ENCODE measurements at places on chromosomes 2 and 18.

GRCh38 chr2:129712676-129712985 lies 266.8 kb upstream of the RAB6C start:
- DNase-seq: no peak

- DNase-seq: no peak
These were observed 352.8 kb upstream of the GYPC start for GRCh38 chr2:126303113-126303512.

GRCh38 chr2:160324161-160324800 lies 124.2 kb upstream of the ITGB6 start:
- peak; percentile 11 for DNase-seq

DNA sequence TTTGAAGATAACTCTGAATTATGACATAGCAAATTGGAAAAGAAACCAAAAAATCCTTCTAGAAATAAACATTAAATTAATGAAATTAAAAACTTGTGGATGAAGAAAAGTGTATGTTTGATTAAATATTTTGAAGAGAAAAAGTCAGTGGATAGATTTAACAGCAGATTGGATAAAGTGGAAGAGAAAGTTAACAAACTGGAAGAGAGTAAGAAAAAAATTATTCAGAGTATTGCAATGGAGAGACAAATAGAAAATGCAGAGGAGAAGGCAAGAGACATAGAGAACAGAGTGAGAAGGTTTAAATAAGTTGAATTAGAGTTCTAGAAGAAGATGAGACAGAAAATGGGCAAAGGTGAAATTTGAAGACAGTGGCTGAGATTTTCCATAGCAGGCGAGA lies 162.8 kb downstream of the DIS3L2 start:
- no peak for DNase-seq

- no peak for DNase-seq
These were observed 41.5 kb upstream of the CHST9 start for GRCh38 chr18:27226556-27227075.

DNA sequence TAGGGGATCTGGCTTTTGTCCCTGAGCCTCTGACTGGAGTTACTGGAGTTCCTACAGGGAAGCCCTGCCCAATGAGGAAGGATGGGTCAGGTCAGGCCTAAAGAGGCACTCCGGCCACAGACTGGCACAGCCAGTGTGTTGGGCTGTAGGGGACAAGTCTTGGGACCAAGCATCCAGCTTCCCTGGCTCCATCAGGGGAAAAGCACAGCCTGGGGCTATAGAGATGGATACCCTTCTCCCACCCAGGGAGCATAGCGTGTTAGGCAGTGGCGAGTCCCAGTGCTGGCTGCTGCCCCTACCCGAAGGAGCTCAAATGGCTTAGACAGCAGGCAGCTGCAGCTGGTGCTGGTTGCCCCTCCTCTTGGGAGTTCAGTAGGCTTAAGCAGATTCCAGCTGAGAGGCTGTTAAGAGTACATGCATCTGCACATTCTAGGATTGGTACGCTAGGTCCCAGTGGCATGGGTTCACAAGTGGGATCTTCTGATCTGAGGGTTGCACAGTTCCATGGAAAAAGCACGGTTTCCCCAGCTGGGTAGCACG lies 111.4 kb downstream of the DCDC2C start:
- no peak for DNase-seq

DNA sequence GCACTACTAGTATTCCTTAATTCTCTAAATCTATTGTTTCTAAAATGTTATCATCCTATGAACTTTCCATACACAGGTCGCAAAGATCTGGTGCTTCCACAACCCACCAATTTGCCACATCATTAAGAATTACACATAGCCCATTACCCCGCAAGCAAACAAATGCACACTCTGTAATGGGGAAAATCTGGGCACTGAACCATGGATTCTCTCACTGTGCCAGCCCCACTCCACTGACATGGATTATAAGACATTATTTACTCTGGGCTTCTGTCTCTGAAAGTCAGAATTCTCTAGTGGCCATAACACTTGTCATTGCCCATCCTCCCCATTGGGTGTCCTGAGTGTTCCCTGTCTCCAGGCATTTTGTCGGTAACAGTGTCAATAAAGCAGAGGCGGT lies 537.1 kb downstream of the EPHA4 start:
- no peak for DNase-seq

DNA sequence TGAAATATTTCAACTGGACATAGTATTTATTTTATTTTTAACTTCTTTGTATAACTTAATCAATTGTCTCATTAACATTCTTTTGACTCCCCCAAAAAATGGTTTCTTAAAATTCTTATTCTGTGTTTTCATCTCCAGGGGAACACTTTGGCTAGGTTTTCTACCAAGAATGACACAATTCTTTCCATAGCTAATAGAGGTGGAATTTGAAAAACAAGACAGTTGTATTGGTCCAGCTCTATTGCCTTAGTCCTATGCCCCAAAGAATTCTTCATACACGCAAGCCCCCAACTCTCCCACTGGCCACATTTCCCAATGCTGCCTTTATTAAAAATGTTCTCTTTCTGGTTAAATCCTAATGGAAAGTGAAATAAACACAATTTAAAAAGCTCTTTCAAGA lies 104.7 kb upstream of the PKDCC start:
- no peak for DNase-seq

GRCh38 chr18:25516747-25517498 lies 165.0 kb upstream of the ZNF521 start:
- DNase-seq: no peak

GRCh38 chr2:199462347-199462955 lies 4.7 kb upstream of the SATB2 start:
- no peak for DNase-seq

DNA sequence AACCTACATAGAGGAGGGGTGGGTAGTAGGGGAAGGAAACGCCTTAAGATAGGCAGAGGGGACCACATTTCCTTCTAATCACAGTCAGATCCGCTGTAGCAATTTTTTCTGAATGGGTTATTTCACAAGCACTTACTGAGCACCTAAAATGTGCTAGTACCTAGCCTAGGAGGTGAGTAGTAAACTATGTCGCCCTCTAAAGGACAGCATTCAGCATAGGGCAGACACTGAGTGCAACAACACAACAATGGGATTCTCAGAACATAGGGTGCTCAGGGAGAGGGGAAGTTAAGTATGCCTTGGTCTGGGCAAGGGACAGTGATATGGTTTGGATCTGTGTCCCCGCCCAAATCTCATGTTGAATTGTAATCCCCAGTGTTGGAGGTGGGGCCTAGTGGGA lies 166.1 kb upstream of the RAB6C start:
- no peak for DNase-seq

DNA sequence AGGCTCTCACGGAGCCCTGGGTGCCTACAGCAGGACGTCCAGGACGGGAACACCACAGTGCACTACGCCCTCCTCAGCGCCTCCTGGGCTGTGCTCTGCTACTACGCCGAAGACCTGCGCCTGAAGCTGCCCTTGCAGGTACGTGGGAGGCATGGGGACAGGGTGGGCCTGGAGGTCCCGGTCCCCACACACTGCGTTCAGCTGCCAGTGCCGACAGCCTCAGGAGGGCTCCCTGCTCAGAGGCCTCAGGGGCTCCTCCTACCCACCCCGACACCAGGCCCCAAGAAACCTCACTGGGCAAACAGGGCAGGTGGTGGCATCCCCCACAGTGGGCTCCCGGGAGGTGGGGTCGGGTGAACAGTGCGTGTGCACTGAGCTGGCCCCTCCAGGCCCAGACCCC lies 10.8 kb downstream of the ANO7 start:
- no peak for DNase-seq

DNA sequence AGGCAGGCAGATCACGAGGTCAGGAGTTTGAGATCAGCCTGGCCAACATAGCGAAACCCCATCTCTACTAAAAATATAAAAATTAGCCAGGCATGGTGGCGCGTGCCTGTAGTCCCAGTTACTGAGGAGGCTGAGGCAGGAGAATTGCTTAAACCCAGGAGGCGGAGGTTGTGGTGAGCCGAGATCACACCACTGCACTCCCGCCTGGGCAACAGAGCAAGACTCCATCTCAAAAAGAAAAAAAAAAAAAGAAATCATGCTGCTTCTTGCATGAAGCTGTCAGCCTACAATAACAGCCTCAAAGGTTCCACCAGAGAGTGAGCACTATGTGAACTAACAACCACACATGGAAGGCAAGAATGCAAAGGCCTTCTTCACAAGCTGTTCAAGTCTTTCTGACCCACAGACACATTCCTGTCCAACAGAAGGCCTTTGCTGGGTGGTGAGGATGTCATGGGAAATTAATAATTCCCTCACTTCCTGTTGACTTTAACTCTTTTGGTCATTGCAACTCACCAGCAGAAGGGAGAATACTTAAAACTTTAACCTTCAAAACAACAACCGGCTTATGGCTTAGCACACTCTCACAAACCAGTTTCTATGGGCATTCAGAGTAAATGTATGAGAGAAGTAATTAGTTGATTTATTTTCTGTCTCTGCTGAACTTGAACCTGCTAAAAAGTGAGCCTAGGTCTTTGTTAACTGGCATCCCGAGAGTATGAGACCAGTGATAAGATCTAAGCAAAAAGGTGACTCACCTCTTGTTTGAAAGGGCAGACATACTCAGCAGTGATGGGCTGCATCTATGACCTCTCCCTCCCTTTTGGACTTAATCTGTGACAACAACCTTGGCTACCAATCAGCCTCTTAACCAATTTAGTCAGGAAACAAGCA lies 11.8 kb downstream of the PLEKHM3 start:
- DNase-seq: no peak

DNA sequence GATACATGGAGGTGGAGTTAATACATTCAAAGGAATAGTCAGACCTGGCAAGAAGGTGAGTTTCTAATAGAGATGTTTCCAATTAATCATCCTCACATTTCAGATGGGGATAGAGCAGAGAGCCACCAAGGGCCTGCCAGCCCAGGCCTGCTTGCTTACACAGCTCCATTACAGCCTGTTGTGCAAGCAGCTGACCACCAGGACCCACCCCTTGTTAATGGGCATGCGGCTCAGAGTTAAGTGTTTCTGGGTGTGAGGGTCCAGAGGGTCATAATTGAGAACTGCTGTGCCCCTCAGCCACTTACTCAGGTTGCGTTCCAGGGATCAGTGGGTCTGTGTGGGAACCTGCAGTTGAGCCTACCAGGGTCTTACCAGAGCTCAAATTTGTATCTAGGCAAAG lies 199.8 kb downstream of the AGPS start:
- no peak for DNase-seq

DNA sequence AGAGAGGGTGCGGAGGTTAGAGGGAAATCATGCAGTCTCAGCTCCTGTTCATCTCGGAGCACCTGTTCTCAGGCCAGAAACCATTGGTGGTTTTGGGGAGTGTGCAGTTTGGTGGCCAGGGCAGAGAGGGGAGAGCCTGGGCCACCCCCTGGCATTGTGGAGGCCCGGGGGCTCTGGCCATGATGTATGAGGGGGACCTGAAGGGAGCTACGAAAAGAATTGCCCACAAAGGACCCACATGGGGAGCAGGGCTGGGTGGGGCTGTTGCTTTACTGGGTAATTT lies 87.7 kb downstream of the DGKD start:
- no peak for DNase-seq

DNA sequence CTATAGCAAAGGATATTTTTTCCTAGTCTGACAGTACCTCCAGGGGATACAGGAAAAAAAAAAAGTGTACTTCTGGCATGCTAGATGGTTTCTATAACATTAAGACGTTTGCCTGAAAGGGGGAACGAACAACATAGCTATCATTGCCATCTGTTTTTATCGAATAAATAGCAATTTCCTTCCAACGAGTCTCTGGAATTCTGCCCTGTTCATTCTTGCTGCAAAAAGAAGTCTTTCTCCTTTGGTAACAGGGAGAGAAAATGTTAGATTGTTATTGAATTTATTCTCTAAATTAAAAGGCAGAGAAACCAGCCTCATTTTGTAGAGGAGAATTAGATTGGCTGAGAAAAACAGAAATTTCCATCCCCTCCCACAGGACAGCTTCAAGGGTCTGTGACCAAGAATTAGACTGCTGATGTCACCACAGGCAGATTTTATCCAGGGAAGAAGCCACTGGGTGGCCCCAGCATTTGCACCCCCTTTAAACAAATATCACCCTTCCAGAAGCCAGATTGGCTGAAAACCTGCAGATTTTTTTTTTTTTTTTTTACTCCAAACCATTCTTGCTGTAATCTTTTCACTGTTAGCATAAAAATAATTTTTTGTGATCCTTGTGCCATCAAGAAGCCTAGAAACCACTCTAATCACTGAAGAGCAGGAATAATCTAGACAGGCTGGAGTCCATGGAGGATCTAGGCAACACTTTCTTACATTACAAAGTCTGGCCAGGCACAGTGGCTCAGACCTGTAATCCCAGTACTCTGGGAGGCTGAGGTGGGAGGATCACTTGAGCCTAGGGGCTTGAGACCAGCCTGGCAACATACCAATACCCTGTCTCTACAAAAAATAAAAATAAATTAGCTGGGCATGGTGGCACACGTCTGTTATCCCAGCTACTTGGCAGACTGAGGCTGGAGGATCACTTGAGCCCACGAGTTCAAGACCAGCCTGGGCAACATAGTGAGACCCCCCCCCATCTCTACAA lies 12.0 kb downstream of the WDFY1 start:
- DNase-seq: no peak

- peak; percentile 33 for DNase-seq
These were observed 64.2 kb downstream of the RBMS1 start for GRCh38 chr2:160429248-160430000.

DNA sequence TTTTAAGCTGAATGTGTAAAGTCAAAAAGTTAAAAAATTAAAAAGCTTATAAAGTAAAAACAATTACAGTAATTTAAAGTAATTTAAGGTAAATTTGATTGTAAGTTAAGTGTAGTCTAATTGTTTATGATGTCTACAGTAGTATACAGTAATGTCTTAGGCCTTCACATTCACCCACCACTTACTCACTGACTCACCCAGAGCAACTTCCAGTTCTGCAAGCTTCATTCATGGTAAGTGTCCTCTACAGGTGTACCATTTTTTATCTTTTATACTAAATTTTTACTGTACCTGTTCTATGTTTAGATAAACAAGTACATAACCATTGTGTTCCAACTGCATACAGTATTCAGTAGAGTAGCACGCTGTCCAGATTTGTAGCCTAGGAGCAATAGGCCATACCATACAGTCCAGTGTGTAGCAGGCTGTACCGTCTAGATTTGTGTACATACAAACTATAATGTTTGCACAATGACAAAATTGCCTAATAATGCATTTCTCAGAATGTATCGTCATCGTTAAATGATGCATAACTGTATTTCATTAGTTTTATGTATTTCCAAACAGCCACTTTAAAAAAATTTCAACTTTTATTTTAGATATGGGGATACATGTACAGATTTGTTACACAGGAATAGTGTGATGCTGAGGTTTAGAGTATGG lies 319.3 kb downstream of the DYSF start:
- no peak for DNase-seq

DNA sequence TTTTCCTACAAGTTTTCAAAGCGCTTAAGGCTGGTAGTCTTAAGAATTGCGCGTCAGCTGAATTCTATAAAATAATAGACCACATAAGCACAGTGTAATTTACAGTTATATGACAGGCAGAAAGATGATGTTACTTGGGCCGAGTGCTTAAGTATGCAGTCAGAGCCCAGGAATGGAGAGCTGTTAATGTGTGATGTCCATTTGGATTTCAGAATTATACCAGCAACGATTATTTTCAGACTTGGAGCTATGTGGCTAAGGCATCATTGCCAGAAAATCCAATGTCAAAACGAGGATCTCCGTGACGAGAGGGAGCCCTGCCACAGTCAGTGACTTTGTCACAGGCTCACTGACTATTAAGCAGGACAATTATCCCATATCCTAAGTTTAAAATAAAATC lies 3.4 kb downstream of the KLF7 start:
- DNase-seq: no peak

GRCh38 chr2:18600255-18600613 lies 10.9 kb upstream of the NT5C1B start:
- DNase-seq: no peak

- no peak for DNase-seq
These were observed 25.6 kb downstream of the DNMT3A start for GRCh38 chr2:25316101-25316500.

GRCh38 chr2:178776751-178777150 lies 30.5 kb downstream of the TTN start:
- no peak for DNase-seq
